ENCODE measurements at places on chromosomes 1 and 21. TPM values are rescaled to one million over a fixed set of nuclear protein-coding genes. Genes with fewer than 3 reads are reported as not detected.

GRCh38 chr1:3028531-3029282, 7.4 kb downstream of the ACTRT2 start:
- DNase-seq, result no peak

DNA sequence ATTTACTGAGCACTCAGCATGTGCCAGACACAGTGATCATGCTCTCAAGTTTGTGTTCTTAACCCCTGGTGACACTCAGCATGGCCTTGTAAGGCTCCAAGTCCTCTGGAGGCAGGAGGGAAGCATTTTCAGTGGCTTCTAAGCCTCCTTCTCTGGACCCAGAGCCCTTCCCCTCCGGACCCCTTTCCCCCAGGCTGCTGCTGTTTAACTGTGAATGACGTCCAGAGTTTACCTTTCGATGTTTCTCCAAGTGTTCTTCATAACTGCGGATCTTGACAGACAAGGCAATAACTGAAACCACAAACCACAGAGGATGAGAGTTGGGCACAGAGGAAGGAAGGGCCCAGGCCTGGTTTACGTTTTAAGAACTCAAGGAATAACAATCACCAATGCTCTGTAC, 6.5 kb downstream of the MRPS15 start:
- no peak for DNase-seq

The DDAH1 gene
- 30.5 TPM for total RNA-seq

The LEFTY2 gene
- 6.2 TPM for total RNA-seq

GRCh38 chr1:191695865-191696264, 462.4 kb upstream of the RGS18 start:
- no peak for DNase-seq

GRCh38 chr1:236345728-236346127, 48.4 kb upstream of the EDARADD start:
- no peak for DNase-seq
